ENCODE measurements at places on chromosomes 11 and 22.

GRCh38 chr11:121574801-121575200, 122.0 kb upstream of the SORL1-AS1 start:
- no peak for DNase-seq

DNA sequence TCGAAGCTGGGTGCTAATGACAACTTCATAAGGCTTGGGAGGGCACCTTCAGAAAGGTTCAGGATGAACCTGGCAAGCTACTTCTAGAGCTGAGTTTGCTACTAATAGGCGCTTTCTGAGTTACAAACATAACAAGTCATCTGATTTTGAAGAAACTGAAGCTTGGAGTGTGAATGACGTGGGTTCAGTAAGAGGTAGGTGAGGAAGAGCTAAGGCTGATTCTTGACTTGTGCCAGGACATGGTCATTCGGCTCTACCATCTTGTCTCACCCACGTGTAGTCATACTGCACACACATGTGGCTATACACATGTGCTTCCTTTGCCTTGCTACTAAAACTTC, 56.4 kb downstream of the SWAP70 start:
- DNase-seq: no peak

GRCh38 chr11:64059339-64060140, 23.8 kb downstream of the FLRT1 start:
- DNase-seq: no peak

GRCh38 chr22:41523464-41524221, 20.6 kb downstream of the POLR3H start:
- no peak for DNase-seq

- no peak for DNase-seq
Observed at GRCh38 chr11:111367411-111368284, 11.4 kb downstream of the POU2AF1 start.

DNA sequence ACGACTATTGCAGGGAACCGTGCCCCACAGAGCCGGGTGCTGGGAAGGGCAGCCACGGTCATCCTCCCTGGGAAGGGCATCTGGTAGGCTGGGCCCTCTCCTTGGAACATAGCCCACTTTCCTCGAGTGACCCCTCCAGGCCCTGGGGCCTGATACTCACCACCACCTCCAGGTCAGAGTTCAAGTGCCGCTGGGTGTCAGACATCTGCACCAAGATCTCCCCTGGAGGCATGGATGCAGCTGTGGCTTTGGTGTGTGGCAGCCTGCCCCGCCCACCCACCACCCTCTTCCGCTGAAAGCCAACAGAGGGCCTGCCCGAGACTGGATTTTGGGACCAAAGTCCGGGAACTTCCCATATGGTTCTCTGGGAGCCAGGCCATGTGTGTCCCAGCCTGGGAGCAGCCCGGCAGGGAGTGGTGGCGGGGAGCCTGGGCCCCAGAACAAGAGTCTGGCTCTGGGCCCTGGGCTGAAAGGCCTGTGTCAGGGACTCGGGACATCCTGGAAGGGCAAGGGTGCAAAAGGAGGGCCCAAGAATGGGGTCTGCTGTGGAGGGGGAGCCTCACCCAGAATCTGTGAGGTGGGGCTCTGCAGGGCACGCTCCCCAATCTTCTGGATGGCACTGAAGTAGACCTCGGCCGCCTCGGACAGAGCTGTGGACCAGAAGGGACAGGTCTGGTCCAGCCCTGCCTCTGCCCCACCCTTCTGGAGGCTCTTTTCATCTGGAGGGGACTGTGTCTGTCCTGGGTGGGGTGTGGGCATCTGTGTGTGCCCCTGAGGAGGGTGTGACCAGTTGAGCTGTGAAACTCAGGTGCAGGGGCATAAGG, 2.6 kb downstream of the BAIAP2L2 start:
- no peak for DNase-seq

- DNase-seq: no peak
Observed at GRCh38 chr11:119512369-119512768, 89.4 kb upstream of the THY1 start.

DNA sequence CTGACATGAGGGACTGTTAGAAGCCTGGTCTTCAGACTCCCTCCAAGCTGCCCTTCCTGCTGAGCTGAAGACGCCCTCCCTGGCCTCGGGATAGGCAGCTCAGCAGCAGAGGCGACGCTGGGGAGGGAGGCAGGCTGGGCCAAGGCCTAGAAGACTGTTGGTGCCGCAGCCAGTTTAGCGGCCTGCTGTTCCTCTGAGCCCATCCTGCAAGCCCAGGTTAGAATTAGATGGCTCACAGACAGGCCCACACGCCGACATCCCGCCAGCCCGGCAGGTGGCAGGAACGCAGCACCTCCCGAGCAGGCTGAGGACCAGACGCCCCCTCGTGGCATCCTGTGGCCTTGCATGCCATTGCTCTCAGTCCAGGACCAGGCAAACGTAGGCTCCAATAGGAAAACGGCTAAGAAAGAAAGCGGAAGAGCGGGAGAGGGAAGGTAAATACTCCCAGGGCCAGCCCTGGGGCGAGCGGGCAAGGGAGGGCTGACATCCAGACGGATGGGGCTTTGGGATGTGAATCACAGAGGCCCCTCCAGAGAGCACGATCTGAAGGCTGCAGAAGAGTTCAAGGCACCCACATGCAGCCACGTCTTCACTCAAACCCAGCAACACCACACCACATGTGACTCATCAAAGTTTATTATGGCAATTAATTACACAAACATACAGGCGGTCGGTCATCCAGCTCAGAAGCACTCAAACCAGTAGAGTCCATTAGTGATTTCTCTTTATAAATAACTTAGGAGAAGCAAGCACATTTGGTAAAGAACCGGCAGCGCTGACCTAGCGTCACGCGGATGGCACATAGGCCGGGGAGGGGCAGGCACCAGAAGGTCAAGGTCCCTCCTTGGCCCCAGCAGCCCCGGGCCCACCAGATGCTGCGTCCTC, 27.6 kb downstream of the CD5 start:
- DNase-seq: peak; percentile 84

- no peak for DNase-seq
Observed at GRCh38 chr11:107713009-107713408, 1.2 kb upstream of the SLN start.

GRCh38 chr11:457111-457760, 7.2 kb downstream of the PTDSS2 start:
- DNase-seq: no peak

GRCh38 chr22:38240734-38241252, 32.0 kb downstream of the TMEM184B start:
- DNase-seq: no peak

DNA sequence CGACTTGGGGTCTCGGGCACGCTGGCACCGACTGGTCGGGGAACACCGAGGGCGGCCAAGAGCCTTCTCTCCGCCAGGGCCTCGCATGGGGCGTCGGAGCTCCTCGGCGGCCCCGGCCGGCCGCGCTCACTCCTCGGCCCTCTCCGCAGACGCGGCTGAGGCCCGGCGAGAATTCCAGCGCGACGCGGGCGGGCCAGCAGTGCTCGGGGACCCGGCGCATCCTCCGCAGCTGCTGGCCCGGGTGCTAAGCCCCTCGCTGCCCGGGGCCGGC, 5.6 kb downstream of the TBX1 start:
- DNase-seq: no peak

DNA sequence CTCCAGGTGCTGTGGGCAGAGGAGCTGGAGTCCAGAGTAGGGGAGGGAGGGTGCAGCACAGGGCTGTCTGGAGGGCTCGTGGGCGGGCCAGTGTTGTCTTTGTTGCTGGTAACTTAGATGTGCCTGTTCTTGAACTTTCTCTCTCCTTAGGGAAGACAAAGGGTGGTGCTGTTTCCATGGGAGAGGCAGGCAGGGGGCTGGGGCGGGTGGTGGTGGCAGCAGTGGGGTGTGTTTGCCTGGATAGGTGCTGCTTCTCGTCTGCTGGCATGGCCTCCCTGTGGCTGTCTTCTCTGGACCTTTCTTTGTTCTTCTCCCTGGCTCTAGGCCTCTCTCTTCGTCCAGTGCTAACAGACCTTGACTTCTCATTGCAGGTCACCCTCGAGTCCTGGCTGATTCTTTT, 8.5 kb downstream of the SIDT2 start:
- DNase-seq: no peak

- no peak for DNase-seq
Observed at GRCh38 chr11:47394050-47394321, 14.4 kb upstream of the SLC39A13 start.

GRCh38 chr11:120511820-120512738, 531 bp downstream of the GRIK4 start:
- DNase-seq: no peak

DNA sequence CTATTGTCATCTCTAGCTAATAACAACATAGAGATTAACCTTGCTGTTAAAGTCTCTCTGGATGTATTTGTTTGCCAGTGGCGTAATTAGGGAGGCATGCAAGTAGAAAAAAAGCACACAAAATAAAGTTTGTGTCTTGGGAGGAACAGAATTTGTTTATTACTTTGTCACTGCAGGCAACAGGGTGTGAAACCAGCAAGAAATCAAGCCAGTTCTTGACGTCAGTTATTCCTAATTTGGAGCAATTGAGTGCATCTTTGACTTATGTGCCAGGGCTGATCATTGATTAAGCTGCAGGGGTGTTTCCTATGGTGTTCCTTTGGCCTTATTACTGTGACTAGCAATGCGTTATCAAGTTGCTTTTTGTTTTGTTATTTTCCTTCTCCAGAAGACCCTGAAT, 751.0 kb downstream of the KCNA4 start:
- no peak for DNase-seq

- DNase-seq: no peak
Observed at GRCh38 chr11:110134110-110134509, 40.9 kb downstream of the ZC3H12C start.

DNA sequence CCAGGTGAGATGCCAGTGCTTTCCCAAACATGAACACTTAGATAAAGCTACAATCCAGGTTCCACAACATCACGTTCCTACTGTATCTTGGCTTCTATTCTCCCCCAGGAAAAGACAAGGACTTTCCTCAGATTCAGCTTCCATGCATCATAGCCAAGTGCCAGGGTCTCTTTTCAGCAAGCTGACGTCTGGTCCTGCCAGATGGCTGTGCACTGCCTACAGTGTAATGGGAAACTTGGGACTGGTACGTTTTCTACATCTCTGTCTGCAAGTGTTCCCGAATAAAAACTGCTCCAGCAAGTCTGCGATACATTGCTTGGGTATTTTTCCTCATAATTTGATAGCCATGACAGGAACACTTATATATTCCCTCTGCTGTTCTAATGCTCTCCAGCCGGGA, 412.5 kb downstream of the FAM181B start:
- DNase-seq: no peak

GRCh38 chr22:49466878-49467595, 360.6 kb downstream of the BRD1 start:
- no peak for DNase-seq

DNA sequence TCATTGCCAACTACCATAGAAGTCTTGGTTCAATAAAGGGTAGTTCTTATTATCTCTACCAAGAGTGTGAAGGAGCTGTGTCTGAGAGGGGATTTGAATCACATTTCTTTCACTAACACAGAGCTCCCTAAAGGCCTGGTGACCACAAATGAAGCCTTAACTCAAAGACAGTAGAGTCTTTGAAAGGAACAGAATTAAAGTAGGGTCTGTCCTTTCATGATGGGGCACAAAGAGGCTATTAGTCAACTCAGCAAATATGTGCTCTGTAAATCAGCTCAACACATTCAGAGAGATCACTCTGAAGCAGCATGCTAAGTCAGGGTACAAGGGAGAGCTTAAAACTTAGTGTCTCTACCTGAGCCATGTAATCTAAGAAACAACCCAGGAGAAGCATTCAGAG, 212.4 kb upstream of the SYN3 start:
- no peak for DNase-seq

GRCh38 chr22:25908755-25909154, 166.8 kb downstream of the MYO18B start:
- DNase-seq: no peak

GRCh38 chr11:85769771-85770170, 41.2 kb downstream of the SYTL2 start:
- no peak for DNase-seq

GRCh38 chr11:10379022-10379421, 74.1 kb downstream of the ADM start:
- DNase-seq: no peak

GRCh38 chr11:60932605-60933356, 8.5 kb downstream of the TMEM132A start:
- DNase-seq: no peak

GRCh38 chr11:76683161-76684095, 12.9 kb upstream of the LRRC32 start:
- DNase-seq: no peak

- DNase-seq: no peak
Observed at GRCh38 chr11:121889186-121889585, 226.8 kb downstream of the BLID start.

DNA sequence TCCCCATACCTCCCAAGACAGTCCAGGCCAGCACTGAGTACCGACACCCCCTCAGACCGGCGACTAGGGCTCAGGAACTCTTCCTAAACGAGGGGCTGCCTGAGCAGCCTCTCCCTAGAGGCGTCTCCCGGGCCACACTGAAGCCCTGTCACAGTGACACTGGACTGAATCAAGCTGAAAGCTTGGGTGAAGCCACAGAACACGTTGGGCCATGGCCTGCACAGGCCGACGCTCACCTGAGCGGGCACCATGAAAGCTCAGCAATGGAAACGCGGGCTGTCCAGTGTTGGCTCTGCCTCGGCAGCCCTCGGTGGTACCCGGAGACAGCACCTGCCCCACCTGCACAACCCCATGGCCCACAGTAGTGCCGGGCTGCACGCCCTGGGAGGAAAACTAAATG, 42.7 kb upstream of the MOB2 start:
- no peak for DNase-seq

DNA sequence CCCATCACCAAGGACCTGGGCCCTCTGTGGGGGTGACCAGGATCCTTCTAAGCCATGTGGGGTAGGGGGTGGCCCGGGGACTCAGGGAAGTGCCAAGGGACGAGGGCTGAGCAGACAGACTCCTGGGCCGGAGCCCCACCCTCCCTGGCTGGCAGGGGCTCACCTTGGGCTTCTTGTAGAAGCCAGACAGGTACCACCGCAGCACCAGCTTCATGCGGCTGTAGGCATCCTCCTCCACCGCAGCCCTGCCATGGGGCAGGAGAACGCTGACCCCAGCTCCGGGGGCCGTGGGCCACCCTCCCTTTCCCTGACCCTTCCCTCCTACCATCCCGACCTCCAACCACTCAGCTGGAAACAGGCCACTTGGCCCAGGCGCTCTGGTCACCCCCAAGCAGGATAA, 45.9 kb upstream of the CARS1 start:
- no peak for DNase-seq

DNA sequence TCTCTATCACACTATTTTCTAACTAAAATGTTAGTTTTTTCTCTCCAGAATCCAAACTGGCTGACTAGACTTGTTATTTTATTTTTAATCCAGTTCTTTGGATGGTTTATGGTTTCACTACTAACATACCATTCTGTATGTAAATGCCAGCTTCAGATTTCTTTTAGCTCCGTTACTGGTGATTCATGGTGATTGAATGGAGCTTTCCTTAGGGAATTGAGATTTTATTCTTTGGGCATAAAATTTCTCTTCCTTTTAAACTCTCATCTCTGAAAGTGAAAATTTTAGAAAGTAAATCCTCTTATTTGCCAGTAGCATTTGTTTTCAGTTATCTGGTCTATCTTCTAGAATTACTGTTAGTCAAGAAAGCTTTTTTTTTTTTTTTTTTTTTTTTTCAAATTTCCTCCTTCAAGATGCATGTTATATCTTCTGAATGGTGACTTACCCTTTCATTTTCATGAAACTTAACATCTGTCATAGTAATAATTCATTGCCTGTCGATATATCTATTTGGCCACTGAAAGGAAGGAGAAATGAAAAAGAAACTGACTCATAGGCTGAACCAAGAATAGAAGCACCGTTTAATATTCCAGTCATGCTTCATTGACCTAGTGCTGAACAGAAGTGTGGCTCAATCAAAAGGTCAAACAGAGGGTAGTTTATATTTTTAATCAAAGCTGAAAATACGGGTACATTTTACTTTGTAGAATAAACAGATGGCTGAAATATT, 6.4 kb downstream of the ENDOD1 start:
- no peak for DNase-seq
